HuH-7.5 (cell line): ENCODE measurements at places on chromosomes 1 and 21.

- no peak for DNase-seq
Measured at GRCh38 chr1:157314408-157314807, 176.2 kb upstream of the ETV3 start.

GRCh38 chr1:110300412-110301085 lies 38.6 kb upstream of the RBM15 start:
- DNase-seq: no peak

- DNase-seq: no peak
Measured at GRCh38 chr1:176692431-176692830, 229.5 kb downstream of the PAPPA2 start.

DNA sequence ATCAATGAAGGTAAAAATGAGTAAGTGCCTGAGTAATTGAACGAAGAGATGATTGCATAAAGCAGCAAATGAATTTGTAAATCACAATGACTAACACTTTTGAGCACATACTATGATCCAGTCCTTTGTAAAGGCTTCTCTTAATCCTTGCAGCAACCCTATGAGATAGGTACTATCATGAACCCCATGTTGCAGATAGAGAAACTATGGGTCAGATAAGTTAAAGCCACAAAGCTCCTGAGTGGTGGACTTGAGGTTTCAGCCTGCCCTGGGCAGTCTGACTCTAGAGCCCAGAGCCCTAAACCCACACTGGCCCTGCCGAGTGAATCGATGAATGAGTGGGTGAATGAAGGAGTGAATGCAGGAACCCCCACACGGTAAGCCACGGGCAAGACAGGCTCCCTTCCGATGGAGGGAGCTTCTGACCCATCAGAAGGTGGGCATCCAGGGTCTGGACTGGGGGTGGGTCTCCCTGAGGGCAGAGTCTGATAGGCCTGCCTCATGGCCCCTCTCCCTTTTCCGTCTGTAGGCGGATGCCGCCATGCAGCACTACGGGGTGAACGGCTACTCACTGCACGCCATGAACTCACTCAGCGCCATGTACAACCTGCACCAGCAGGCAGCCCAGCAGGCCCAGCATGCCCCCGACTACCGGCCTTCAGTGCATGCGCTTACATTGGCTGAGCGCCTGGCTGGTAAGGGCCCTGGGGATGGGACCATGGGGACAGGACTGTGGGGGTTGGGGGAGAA lies 17.0 kb downstream of the DMBX1 start:
- no peak for DNase-seq

DNA sequence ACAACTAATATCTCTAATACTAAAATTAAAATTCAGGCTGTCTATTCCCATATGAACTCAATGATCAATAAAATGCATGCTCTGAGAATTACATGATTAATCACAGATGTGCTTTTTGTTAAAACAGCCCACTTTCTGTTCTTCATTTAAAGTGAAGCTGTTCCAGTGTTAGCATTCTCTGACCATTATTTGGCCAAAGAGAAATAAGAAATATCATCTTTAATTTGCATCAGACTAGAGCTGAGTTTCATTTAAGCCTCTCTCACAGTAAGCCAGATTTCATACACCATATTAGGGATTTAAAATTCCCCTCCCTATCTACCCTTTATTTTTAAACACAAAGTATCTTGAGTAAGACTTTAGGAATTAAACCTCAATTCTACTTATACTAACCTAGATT lies 261.6 kb downstream of the TPR start:
- no peak for DNase-seq

GRCh38 chr1:22350924-22351767 lies 100.5 kb upstream of the ZBTB40 start:
- no peak for DNase-seq

GRCh38 chr1:14443164-14443787 lies 155.2 kb upstream of the KAZN start:
- DNase-seq: no peak

GRCh38 chr1:193181985-193182384 lies 4.4 kb downstream of the B3GALT2 start:
- no peak for DNase-seq

- no peak for DNase-seq
Measured at GRCh38 chr1:89815611-89816010, 5.2 kb upstream of the LRRC8D start.

DNA sequence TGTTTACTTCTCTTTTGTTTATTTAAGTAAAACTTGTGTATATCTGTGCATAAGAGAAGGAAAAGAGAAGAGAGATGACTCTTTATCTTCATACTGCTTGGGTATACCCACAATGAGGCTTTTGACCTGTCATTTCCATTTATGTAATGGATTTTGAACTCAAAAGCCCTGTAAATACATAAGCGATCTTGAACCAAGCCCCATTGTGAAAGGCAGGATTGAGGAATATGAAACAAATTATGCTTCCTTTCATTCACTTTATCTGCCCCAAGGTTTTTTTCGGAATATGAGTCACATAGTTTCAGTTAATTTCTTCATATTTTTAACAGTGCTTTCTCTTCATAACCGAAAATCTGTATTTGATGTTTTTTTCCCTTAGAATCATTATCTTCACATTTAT lies 21.4 kb downstream of the CNST start:
- DNase-seq: no peak

GRCh38 chr1:169105087-169105433 lies 1.4 kb upstream of the ATP1B1 start:
- no peak for DNase-seq

DNA sequence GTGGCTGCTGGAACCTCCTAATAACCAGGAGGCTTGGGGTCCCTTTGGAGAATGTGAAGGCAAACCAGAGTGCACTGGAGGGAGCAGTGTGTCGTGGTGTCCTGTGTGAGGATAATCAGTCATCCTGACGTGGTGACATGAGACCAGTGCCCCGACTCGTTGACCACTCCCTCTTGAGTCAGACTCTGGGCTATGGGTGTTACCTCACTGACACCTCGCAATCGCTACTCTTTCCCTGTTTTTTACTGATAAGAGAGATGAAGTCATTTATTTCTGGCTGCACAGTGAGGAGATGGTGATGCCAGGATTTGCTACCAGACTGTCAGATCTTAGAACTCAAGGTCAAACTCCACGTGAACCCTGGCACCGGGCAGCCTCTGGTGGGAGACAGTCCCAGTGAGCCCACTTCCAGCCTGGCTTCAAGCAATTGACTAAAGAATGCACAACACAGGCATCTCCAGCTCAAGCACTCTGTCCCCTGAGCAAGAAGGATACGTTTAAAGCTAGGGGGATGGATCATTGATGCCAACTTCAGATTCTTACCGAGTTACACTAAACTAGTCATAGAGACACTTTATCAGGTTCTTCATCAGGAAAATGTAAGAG lies 30.3 kb downstream of the UBASH3A start:
- peak; percentile 28 for DNase-seq

- DNase-seq: no peak
Measured at GRCh38 chr1:93503163-93503562, 55.2 kb downstream of the FNBP1L start.

DNA sequence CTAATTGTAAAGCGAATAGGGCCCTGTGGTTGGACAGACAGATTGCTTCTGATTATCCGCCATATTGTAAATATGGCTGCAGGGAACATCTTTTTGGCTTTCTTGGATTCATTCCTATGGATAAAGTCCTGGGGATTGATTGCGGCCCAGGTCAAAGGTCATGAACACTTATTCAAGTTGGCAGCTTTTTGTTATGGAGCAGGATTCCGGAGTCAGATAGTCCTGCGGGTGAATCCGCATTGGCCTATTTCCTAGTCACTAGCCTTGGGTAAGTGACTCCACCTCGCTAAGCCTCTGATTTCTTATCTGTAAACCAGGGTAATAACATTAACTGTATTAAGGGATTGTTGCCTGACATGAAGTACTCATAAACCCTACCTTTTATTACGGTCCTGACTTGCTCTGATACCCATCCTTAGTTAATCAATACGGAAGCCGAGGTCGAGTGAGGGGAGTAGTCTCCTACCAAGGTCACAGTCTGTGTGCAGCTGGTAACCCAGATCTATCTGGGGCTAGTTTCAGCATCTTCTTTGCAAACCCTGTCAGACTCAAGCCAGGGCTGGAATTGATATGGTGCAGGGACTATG lies 31.7 kb downstream of the EDN2 start:
- no peak for DNase-seq

GRCh38 chr1:12454406-12455391 lies 163.3 kb downstream of the DHRS3 start:
- DNase-seq: no peak

DNA sequence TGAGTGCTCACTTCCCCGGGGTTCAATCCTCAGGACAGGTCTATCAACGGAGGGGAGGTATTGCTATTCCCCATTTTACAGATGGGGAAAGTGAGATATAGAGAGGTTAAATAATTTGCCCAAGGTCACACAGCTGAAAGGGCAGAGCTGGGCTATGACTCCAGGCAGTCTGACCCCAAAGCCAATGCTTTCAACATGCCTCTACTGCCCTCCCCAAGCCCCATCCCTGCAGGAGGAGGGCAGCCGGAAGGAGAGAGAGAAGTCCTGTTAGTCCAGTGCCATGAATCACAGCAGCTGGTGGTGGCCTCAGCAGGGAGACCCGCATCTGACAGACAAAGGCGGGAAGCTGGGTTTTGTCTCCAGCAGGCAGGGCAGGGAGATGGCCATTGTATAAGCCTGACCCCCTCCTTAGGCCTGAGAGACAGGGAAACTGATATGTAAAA lies 20.0 kb upstream of the CLIC4 start:
- no peak for DNase-seq

- DNase-seq: no peak
Measured at GRCh38 chr1:247642742-247643141, 36.8 kb downstream of the OR13G1 start.

- no peak for DNase-seq
Measured at GRCh38 chr1:72845981-72846380, 563.6 kb upstream of the NEGR1 start.

- DNase-seq: no peak
Measured at GRCh38 chr1:170241266-170241851, 95.6 kb downstream of the NTMT2 start.

DNA sequence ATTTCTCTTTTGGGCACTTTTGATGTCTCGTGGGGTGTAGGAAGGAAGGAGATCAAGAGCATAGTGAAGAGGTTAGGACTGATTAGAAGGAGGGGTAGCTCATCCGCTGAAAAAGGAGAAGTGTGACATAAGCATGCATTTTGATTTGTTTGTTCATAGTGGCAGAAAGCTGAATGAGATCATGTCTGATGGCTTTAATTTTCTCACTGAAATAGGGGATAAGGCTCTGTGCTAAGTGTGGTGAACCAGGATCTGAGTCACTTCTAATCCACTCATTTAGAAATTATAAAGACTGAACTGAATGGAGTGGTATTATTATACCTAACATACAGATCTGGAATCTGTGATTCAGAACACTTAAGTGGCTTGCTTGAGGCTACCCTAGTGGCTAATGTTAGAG lies 344.5 kb downstream of the PDE4B start:
- no peak for DNase-seq

GRCh38 chr1:13661539-13661938 lies 38.4 kb upstream of the PRDM2 start:
- DNase-seq: no peak

DNA sequence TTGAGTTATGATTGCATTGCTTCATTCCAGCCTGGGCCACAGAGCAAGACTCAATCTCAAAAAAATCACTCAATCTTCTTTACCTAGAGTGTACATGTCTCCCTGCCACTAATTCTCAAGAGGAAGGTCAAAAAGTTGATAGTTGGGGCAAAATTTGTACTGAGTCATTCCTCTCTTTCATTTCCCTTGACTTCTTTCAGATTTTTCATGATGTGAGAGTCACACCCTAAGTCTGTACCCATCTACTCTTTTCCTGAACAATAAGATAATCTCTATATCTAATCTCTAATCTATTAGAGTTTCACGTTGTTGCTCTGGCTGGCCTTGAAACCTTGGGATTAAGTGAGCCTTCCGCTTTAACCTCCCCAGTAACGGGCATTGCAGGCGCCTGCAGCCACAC lies 1.1 kb upstream of the BRDT start:
- DNase-seq: no peak

DNA sequence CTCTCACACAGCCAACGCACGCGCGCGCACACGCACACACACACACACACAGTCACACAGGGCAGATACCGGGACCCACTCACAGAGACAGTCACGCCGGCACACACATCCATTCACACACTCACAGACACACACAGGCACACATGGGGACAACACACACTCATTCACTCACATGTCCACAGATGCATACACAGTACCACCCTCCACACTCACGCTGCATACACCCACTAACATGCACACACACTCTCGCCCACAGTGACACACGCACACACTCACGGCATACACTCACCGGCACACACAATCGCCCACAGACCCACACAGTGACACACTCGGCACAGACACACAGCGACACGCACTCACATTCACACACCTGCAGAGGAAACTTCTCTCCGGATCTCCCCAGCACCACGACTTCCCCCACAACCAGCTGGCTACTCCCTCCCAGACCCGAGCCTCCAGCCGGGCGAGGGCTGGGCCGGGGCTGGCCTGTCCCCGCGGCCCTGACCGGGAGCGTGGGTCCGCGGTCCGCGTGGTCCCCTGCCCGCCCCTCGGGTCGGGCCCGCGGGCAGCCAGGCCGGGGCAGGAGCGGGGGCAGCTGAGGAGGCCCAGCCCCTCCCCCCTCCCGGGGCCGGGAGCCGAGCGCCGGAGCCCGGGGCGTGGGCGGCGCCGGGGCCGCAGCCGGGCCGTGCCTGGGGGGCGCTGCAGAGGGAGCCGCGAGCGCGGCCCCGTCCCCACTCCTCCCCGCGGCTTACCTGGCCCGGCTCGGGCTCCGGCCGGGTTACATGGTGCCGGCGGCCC lies 552 bp downstream of the DLGAP3 start:
- peak; percentile 42 for DNase-seq

DNA sequence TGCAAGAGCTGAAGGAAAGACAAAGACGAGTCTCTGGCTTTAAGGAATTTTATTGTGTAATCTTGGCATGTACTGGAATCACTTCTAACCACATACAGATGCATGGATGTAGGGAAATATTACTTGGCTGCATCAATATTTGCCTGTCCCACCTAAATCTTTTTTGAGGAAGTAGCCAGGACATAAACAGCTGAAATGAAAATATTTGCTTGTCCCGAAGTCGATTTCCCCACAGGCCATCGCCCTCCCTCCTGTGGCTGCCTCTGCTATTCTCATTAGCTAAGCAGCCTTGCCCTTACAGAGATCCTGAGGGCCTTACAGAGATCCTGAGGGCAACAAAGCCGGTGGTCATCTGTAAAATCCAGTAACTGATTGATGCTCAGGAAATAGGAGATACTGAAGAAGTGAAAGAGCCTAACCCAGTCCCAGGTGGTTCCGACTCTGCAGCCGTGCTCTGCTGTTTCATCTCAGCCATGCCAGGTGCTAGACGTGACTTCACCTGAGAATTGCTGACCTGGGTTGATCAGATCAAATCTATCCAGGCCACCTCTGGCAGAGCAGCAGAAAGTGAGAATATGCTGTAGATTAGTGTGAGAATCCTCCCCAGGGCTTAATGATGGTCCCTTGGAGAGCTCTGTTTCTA lies 25.5 kb downstream of the MAN1C1 start:
- DNase-seq: no peak

- DNase-seq: no peak
Measured at GRCh38 chr1:85546748-85547147, 33.8 kb upstream of the CCN1 start.

GRCh38 chr1:38785285-38786039 lies 74.1 kb downstream of the RRAGC start:
- DNase-seq: no peak

- no peak for DNase-seq
Measured at GRCh38 chr1:243942196-243943150, 92.4 kb upstream of the AKT3 start.
